NB4 (cell line): ENCODE measurements at places on chromosomes 1 and 21.

DNA sequence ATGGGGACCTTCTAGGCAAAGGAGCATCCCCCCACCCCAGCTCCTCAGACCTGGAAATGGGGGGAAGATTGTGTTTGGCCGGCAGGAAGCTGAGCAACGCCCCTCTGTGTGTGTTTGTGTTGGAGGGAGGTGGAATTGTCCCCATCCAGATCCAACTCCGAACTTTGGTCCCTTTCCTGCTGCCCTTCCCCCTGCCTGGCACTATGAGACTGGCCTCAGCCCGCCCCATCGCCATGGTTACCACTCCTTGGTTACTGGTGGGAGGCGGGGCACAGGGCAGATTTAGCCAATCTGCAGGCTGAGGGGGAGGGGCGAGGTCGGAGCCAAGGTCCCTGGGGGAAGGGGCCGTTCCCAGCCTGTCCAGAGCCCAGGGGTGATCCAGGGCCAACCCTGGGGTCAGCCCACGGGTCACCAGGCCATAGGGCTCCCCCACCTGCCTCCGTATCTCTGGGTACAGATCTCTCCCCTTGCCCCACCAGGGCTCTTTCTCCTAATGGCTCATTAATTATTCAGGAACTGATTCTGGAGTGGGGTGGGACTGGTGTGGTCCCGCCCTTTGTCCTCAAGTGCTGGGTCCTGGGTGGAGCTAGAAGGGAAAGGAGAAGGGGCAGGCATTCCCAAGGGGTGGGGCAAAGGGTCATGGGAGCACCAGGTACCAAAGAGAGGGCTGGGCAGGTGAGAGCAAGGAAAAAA, 15.2 kb downstream of the PTPRF start:
- DNase-seq = peak; percentile 25

DNA sequence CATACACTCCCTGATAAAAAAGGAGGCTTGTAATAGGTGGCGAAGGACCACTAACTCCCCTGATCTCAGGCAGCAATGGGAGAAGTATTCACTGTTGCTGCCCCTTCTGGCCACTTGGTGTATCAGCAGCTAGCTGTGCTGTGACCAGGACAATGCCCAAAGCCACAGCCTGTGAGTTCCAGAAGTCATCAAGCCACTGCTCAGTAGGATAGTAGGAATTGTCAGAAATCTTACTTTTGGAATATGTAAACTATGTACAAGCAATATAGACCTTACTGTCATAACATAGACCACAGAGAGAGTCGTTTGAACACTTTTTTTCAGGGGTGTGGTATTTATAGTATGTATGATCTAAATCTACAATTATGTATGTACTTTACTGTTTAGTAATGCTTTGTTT, 248.3 kb upstream of the CAMK1G start:
- DNase-seq = peak; percentile 15

DNA sequence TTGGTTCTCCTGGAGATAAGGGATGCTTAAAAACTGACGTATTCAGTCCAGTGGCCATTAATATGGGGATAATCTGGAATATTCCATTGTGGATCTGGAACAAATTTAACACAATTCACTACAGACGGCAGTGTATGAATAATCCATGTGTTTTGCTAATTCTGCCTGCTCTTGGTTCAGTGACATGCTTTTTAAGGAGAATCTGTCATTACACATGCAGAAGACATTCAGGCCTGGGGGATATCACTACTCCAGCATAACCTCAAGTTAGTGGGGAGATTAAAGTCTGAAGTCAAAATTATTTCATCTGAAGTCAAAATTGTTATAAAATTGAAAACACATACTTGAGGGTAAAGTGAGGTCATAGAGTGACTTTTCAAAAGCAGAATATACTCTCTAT, 789.3 kb downstream of the USP25 start:
- no peak for DNase-seq

- DNase-seq = no peak
These were observed 535 bp upstream of the DISC1 start for GRCh38 chr1:231625975-231626534.

DNA sequence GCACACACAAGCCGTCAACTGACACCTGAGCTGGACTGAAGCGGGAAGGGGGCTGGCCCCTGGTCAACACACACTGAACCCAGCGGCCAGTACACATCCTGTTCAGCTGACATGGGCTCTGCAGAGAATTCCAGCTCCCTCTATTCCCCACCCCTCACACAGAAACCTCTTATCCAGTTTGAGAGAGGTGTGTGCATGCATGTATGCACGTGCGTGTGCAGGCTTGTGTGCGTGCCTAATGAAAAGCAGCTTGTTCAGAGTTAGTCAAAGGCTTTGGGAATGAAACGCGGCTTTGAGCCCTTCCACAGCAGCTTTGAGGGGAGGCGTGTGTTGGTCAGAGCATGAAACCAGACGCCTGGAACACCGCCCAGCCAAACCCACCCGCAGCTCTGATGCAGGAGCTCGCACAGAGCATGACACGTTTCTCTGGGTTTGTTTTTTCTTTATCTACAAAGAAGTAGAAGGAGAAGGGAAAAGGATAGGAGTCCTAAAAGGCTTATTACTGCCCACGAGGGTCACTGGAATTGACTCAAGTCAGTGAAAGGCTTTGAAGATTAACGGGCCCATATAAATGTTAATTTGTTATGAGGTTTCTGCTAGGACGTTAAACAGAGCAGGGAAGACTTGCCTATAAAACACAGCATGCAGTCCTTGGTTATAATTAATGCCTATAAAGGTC, 184.2 kb downstream of the ETS2 start:
- DNase-seq = no peak

DNA sequence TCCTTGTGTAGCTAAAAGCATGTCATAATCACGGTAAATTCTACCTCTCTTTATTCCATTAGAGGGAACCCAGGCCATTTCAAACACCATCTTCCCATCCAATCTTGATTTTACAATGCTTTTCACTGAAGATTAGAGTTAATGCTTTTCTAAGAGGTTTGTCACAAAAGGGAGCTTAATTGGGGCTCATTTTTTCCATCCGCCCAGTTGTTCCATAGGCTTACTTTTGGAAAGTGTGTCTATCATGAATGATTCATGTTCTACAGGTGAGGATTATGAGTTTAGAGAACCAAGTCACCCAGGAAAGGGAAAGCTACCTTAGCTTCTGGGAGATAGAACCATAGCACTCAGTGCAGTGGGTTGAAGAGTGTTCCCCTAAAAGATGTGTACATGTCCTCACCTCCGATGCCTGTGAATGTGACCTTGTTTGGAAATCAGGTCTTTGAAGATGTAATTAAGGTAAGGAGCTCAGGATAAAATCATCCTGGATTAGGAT, 286.9 kb upstream of the RUNX1 start:
- DNase-seq = no peak
